ENCODE measurements at places on chromosomes 12 and 14.

DNA sequence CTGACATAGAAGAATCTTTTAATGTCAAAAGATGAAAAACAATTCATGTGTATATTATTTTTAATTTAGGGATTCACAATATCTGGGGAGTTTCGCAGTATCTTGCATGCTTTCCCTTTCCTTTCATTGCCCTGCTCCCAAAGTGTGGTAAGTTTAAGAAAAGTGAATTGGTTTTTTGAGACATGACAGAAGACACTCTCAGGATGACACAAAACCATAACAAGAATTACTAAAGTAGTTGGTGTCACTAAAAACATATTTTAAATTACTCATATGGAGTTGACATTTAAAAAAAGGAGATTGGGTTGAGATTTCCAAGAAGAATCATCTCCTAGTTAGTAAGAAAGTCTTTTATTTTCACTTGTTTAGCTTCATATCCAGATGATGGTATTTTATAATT is 5.1 kb upstream of the PCNX1 start:
- DNase-seq = no peak

- DNase-seq = no peak
Measured at GRCh38 chr14:50363714-50364111, 33.0 kb downstream of the CDKL1 start.

DNA sequence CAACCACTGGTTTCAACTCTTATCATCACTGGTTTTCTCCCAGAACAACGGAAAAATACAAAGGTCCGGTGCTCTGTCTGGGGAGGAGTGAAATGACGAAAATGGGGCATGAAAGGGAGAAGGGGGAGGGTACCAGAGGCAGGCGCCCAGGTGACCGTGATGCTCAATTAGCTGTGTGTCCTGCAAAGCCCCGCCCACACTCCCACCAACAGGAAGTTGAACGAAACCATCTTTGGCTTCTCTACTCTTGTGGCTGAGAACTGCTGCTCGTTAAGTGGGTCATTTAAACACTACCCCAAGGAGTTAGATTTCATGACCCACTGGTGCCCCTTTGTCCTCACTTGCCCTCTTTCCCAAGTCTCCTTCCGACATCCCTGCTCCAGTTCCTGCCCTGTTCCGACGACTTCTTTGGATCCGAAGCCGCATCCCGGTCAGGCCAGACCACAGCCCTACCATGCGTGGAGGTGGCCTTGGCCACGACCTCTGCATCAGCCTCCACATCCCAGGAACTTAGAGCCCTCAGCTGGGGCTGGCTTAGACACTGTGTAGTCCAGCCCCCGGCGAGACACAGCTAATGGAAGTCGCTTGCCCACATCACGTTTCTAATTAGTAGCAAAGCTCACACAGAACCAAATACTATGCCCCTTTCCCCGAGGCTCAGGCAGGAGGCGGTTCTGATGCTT is 11.4 kb upstream of the LRTM2 start:
- no peak for DNase-seq

DNA sequence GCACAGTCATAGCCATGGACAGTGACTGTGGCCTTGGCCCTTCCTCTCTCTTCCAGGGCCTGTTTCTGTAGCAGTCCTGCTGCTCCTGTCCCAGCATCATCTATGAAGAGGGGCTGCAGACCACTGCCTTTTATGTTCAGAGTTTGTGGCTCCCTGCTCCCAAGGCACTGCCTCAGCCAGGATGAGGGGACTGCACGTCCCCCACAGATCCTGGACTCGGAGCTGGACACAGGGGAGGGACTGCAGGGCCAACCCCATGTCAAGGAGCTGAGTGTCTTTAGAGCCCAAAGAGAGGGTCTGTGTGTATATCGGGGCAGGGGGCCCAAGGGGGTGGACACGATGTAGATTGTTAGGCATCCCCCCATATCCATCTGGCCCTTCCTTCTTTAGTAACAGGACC is 60.6 kb upstream of the DIO3 start:
- DNase-seq = no peak

- no peak for DNase-seq
Measured at GRCh38 chr12:119803381-119803791, 73.7 kb downstream of the CIT start.

DNA sequence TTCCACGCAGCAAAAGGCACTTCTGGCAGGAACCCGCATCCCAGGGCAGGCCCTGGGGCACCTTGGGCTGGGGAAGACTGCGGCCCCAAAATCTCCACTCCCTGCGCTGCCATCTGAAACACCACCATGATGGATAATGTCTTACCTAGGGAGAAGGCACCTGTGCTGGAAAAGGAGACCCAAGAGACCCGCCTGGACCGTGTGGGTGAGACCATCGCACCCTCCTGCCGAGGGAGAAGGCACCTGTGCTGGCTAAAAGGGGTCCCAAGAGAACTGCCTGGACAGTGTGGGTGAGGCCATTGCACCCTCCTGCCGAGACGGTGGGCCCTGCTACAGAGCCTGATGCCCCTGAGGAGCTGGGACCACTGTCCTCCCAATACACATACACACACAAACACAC is 24.8 kb upstream of the INF2 start:
- DNase-seq = no peak

- no peak for DNase-seq
Measured at GRCh38 chr12:11870041-11870451, 200.7 kb upstream of the BCL2L14 start.

DNA sequence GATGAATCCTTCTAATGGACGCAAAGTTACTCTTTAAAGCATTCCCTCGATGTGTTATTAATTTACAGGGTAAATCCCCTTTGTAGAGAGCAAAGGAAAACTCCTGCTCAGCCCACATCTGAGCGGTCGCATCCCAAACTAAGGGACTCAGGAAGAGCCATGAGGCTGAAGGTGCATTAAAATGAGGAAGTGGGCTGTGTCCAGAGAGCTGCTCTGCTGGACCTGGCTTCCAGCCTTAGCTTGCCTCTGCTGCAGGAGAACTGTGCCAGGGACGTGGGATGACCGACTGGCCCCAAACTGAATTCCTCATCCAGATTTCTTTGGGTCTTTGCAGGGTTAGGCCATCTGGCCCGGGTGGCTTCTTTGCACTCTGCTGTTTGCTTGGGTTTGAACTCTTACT is 88.3 kb downstream of the FBXW8 start:
- DNase-seq = no peak

DNA sequence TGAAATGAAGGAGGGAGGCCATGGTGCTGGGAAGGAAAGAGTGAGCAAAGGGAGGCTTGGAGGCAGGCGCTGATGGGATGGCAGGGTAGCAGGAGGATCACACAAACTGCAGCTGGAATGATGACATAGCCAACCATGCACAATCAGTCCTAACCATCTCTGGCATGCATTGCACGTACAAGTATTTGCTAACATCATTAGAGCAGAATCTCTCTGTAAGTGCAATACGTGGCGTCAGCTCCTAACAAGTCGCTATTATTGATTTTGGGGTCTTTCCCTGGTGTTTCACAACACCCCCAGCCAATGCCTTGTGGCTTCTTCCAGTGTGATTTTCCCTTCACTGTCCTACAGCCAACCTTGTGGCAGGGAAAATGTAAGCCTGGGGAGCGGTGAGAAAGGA is 18.5 kb downstream of the BDKRB1 start:
- DNase-seq = no peak

DNA sequence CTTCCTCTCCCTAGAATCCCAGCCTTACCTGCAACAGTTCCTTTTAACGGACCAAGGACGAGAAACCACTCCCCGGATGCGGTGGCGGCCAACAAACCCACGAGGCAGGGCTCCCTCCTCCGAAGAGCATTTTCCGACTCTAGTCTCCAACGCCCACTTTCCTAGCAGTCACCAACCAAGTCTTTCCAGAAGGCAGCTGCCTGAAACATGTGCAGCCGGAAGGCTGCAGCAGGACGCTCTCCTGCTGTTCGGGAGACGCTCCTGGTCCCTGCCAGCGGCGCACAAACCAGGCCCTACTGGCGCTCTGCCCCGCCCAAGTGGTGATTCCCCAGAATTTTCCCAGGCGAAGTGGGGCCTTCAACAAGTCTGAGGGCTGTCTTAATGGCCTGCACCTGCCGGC is 21.1 kb upstream of the ADAM20 start:
- DNase-seq = no peak

DNA sequence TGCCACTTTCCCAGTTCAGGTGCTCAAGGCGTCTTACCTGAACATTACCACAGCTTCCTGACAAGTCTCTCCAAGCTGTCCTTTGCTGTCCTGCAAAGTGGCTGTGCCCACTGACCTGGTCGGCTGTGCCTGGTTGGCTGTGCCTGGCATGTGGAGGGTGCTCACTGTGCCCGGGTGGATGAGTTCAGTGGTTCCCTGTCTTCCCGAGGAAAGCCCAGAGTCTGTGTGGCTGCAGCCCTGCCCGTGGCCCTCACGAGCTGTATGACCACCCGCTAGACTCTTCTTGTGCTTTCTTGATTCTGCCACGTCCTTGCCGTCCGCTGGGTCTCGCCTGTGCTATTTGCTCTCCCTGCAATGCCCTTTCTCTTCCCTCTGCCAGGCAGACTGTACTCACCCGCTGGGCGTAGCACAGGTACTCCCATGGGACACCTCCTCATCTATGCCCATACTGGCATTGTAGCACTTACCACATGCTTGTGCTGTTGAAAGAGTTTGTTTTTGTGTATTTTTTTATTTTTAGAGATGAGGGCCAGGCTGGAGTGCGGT is 95.9 kb downstream of the TSPAN9 start:
- no peak for DNase-seq
